Foreskin keratinocyte (primary cell): ENCODE measurements at places on chromosomes 5 and 9.
A peak's percentile ranks its signal among the peaks of the same experiment; 100 is the strongest.

GRCh38 chr9:101235105-101235866 is 149.5 kb downstream of the BAAT start:
- peak; percentile 2 for DNase-seq

DNA sequence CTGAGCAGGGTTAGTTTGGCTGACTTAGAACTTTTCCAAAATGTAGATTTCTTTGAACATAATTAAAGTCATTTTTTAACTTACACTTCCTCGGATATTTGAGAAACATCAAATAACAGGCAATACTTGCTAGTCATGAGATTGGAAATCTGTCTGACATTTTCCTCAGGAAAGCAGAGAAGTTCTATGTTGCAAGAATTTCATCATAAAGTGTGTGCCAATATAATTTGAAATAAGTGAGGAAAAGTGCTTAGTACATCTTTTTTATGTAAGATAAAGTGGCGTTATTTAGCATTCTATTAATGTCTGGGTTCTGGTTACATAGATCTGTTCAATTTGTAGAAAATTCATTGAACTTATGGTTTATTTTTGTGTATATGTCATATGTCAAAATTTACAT is 48.7 kb upstream of the C5orf47 start:
- no peak for DNase-seq

GRCh38 chr9:69797675-69798074 is 22.9 kb upstream of the CFAP95 start:
- DNase-seq, result no peak

DNA sequence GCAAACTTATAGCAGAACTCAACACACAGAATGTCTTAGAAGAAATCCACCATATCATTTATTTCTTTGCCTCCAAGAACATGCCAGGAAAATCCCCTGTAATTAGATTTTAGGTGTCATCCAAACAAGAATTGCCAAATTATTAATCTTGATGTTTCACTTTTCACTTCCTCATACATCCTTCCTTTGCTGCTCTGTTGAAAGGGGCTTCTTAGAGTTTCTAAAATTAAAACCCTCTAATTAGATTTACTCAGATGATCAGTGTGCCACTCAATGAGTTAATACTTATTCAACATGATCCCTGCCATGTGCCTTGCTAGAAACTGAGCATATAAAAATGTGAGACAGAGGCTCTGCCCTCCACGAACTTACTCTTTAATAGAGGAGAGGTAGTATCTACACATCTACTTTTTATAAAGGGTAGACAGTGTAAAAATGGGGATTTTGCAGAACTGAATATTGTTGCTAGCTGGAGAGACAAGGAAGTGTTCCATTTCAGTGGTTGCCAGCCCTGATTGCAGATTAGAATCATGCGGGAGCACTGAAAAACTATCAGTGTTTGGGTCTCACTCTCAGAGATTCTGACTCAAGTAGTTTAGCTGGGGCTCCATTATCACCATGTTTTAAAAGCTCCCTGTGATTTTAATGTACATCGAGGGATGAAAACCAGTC is 498.4 kb downstream of the TLE4 start:
- DNase-seq, result no peak

GRCh38 chr9:114286146-114286679 is 36.7 kb upstream of the ORM1 start:
- no peak for DNase-seq
